ENCODE measurements at places on chromosomes 16 and 17.

DNA sequence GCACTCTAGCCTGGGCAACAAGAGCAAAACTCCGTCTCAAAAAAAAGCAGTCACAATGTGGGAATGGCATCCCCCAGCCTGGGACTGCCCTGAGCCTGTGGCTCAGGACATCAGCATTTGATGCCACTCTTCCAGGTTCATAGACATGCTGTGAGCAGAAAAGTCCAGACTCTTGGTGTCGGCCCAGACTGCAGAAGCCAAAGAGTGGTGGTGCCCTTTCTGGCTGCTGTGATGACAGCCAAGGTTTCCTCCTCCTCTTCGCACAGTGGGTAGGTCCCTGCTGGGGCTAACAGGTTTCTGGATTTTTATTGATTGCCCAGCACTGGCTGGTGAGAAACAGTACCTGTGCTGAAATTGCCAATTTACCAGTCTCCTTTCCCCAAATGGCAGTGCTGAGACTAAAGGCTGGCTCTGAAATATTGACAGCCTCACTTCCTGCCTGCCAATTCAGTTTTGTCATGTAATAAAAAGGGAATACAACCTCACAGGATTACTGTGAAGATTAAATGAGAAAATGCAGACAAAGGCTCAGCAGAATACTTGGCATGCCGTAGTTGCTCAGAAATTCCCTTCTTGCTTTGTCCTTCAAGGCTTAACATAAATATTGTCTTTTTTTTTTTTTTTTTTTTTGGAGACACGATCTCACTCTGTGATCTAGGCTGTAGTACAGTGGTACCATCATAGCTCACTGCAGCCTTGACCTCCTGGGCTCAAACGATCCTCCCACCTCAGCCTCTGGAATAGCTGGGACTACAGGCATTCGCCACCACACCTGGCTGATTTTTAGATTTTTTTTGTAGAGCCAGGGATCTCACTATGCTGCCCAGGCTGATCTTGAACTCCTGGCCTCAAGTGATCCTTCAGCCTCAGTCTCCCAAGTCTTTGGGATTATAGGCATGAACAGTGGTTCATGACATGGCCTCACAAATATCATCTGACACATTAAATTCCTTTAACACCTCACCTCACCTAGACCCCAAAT is 15.5 kb upstream of the UBE2G1 start:
- DNase-seq = no peak

GRCh38 chr17:65696739-65697394 is 135.4 kb upstream of the AXIN2 start:
- DNase-seq = no peak

DNA sequence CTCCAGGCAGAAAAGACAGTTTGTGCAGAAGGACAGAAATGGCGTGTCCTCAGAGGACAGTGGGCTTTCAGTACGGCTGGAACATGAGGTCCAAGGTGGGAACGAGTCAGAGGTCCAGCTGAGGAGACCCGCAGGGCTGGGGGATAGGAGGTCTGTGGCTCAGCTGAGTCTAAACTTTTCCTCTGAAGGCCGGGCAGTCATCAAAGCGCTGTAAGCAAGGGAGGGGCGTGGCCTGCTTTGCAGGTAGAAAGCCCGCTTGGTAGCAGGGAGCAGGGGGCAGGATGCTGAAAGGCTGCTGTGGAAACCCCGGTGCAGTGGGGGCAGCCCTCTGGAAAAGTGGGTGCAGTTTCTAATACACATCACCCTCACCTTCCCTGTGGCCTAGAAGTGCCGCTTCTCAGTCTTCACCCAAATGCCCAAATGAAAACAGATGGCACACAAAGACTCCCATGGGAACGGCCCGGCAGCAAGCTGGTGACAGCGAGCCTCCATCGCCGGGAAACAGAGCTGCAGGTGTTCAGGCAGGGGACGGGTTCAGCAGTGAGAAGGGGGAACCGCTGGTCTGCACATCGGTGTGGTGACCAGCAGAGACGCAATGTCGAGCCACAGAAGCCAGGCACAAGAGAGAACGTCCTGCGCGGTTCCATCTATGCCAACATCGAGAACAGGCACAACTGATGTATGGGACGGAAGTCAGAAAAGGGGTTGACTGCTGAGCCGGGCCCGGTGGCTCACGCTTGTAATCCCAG is 12.2 kb upstream of the OSGIN1 start:
- no peak for DNase-seq

DNA sequence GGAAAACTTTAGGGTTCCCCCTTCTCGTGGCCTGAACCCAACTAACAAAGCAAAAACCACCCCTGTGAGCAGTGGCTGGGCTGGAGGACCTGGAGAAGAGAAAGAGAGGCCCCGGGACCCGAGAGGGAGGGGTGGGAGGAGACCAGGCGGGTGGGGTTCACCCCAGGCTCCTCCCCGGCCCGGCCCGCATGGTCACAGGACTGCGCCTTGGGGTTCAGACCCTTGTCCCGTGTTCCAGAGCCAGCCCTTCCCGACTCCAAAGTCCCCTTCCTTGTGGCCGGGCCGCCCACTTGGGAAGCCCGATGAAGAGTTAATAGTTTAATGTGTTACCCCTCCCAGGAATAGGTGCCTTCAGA is 852 bp downstream of the MARVELD3 start:
- DNase-seq = no peak

- DNase-seq = no peak
These were observed 36.3 kb downstream of the PLCG2 start for GRCh38 chr16:81815429-81815766.

DNA sequence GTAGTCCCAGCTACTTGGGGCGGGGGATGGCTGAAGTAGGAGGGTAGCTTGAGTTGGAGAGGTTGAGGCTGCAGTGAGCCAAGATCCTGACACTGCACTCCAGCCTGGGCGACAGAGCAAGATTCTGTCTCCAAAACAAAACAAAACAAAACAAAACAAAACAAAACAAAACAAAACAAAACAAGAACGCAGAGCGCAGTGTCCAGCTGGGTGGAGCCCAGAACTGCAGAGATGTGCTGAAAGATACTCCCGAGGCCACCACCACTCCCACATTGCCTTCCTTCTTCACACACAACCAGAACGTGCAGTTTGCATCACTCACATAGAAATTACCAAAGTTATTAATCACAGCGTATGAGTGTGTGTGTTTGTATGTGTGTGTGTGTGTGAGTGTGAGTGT is 222.9 kb upstream of the ASIC2 start:
- DNase-seq = no peak

- DNase-seq = no peak
These were observed 32.4 kb downstream of the MXRA7 start for GRCh38 chr17:76678330-76678729.

DNA sequence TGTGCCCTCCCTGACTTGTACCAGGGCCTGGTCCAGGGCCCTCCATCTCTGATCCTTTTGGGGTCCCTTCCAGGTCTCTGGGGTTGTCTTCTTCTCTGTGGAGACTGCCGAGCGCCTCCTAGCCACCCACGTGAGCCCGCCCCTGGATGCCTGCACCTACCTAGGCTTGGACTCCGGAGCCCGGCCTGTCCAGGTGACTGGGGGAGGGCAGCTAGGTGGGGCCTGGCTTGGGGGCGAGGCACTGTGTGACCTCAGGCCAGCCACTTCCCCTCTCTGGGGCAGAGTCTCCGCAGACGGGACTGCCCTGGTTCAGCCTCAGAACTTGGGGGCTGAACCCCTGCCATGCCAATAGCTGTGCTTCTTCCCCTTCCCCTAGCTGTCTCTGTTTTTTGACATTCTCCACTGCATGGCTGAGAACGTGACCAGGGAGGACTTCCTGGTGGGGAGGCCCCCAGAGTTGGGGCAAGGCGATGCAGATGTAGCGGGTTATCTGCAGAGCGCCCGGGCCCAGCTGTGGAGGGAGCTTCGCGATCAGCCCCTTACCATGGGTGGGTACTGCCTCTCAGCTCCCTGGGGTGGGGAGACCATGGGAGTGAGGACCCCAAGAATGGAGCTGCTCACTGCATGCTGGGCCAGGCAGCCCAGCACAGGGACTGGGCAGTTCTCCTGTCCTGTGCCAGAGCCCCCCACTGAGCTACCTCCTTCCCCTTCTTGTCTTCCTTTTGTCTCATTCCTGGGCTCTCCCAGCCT is 14.6 kb downstream of the FCSK start:
- no peak for DNase-seq

- no peak for DNase-seq
These were observed 7.9 kb downstream of the FA2H start for GRCh38 chr16:74766729-74767128.
